T1000 (cell line): ENCODE measurements at places on chromosomes 3 and 15.
A peak's percentile ranks its signal among the peaks of the same experiment; 100 is the strongest.

DNA sequence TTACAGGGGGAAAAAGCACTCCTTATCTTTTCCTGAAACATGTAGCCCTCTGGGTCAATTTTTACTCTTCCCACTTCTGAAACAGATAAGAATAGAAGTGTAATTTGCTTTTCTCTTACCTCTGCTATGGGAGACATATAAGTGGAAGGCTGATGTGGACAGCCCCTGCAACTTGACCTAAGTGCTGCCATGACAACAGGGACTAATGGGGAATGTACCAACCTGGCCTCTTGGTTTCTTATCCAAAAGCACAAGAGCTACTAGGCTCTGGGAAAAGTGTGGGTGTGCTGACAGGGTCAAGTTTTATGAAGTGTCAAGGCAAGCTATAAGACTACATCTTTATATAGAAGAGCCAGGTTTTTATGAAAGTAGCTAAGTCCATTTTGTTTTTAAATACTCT is 1246.5 kb downstream of the OTOL1 start:
- DNase-seq: no peak

GRCh38 chr15:75347222-75348033 is 589 bp downstream of the NEIL1 start:
- no peak for DNase-seq

- no peak for DNase-seq
Observed at GRCh38 chr3:151905647-151906046, 32.2 kb downstream of the SUCNR1 start.

DNA sequence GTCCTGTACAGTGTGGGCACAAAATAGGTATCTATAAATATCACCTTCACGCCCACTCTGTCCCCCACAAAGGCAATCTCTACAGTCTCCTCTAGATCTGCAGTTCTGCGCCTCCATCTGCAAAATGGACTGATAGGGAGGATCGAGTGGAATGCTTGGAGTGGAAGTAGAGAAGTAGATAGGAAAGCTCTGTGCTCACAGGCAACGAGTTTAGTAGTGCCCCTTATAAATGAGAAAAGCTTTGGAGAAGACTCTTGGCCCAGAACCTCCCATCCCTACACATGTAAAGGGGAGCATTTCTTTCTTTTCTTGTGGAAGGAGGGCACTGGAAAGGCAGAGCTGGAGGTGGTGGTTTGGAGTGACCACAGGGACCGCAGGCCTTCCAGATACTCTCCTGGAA is 88.5 kb downstream of the ZNF621 start:
- no peak for DNase-seq

- DNase-seq: no peak
Observed at GRCh38 chr15:80679804-80680175, 15.3 kb upstream of the ABHD17C start.

DNA sequence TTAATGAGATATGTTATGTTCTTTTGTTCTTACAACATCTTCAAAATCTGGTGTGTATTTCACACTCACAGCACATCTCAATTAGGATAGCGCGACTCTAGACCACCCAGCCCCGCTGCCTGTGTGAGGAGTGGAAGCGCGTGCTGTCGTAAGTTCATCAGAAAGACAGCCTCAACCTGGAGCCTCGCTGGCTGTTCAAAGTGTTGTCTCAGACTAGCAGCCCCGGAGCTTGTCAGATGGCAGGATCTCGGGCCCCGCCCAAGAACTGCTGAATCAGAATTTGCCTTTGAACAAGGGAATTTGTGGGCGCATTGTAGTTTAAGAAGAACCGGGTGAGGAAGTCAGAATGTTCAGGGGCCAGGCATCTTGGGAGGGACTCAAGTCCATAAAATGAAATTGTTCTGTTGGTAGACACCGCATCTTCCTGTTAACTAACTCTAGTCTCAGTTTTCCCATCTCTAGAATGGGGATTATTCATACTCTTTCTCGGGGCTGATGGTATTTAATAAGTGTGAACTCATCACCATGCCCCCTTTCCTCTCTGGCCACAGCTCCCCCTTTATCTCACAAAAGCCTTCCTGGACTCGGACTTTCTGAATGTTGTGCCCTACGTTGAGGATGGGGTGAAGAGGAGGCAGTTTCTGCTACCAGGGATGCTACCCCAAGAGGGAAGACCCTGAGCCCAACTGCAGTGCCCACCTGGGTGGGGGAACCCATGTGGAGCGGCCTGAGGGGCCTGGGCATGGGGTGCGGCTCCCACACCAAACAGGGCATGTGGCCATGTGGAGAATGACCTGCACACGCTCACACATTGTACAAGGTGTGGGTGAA is 40.4 kb downstream of the BHLHE40 start:
- no peak for DNase-seq

DNA sequence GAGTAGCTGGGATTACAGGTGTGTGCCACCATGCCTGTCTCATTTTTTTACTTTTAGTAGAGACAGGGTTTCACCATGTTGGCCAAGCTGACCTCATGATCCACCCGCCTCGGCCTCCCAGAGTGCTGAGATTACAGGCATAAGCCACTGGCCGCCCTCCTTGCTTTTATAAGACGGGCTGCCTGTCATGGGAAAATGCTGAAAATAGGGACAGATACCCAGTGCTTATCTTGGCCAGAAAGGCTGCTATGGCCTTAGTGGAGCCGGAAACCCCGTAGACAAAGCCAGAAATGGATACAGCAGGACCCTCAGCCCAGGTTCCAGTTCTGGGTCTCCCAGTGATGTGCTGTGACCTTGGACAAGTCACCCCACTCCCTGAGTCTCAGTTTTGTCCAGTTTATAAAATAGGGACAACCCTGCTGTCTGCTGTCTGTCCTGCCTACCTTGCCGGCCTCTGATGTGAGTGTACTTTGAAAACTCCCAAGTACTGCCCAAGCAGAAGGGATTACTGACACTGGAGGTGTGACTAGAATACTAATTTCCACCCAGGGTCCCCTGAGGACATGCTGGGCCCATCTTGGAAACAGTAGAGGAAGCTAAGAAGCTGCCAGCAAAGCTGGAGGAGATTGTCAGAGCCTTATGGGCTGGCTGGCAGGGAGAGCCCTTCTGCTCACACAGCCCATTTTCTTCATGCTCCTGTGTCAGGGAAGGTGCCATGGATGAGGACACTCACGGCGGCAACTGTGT is 59.6 kb downstream of the BDH1 start:
- no peak for DNase-seq

DNA sequence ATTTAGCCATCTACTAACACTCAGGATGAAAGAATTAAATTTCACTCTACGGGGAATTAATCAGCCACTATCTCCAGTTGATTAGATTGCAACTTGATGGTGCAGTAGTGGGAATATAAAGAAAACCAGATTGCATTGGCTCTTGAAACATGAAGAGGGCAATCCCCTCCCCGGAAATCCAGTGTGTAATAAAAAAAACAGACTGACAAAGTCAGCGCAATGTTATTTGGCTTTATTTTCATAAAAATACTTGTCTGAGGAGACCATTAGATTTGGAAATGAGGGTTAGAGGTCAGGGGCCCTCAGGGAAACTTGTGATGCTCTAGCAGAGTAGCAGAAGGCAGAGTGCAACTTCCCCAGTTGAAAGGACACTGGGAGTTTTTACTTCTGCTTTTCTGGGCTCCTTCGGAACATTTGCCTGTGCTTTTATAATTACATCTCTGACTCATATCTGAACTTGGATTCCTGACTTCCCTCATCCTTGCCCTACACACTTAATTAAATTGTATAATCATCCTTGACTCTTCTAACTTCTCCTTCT is 326.8 kb downstream of the TUSC7 start:
- peak; percentile 55 for DNase-seq

GRCh38 chr15:70034141-70034540 is 63.6 kb downstream of the TLE3 start:
- no peak for DNase-seq

DNA sequence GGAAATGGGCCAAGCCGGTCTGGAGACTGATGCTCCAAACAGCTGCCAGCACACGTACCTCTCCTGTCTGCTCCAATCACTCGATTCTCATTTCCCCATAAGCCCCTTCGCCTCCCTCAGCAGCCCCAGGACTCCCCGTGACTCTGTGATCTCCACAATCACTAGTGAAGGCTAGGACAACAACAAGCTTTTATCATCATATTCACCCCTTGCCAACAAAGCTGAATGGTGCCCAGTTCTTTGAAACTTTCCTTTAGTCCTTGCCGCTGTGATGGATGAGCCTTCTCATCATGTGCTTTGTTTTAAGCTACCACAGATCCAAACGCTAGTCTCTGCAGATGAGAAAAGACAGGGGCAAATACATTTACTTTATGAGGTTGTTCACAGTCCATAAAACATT is 242.0 kb downstream of the SV2B start:
- DNase-seq: no peak

DNA sequence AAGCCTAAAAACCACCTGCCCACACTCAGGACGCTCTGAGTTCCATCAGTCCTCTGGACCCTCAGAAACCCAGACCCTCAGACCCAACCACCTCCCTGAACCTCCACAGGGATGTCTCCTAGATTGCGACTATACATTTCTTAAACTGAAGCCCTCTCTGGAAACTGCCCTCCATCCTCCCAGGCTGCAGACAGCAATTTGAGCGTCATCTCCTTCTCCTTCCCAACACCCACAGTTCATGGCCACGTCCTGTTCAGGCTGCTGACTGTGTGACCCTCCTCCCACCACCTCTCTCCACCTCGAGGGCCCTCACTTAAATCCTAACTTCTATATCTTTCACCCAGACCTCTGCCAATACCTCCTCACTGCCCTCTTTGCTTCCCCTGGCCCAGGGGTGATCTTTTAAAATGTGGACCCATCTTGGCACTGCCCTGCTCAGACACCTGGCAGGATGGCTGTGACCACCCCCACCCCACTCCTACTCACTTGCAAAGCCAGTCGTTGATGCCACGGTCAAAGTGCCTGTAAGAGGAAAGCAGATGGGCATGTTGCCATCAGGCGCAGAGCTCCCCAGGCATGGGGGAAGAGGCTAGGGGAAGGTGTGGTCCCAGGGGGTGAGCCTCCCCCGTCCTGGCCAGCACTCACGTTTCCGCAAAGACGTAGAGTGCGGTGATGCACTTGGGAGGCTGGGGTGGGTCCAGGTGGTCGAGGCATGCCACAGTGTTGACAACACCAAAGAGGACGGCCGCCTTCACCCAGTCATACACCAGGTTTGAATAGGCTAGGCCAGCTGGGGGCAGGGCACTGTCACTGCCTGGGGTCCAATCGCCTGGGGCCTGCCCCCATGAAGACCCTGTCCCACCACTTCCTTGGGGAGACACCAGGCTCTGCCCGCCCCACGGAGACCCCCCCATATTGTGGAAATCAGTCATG is 6.0 kb downstream of the HHATL start:
- no peak for DNase-seq

DNA sequence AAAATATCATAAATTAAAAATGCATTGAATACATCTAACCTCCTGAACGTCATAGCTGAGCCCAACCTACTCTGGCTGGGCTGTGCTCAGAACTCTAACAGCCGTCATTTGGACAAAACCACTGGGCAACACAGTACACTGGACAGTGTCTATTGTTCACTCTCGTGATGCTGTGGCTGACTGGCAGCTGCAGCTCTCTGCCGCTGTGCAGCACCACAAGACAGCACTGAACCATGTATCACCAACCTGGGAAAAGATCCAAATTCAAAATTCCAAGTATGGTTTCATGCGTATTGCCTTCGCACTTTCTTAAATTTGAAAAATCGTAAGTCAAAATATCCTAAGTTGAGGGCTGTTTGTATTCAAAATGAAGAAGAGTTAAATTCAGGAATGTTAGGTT is 145.1 kb upstream of the CNTN4 start:
- DNase-seq: no peak

GRCh38 chr3:185900228-185900627 is 37.6 kb downstream of the TRA2B start:
- DNase-seq: peak; percentile 86

GRCh38 chr15:88606070-88606794 is 14.9 kb upstream of the AEN start:
- no peak for DNase-seq

GRCh38 chr3:147733217-147733616 is 324.1 kb downstream of the ZIC1 start:
- DNase-seq: no peak

GRCh38 chr15:100353449-100353848 is 11.7 kb upstream of the ADAMTS17 start:
- DNase-seq: no peak

DNA sequence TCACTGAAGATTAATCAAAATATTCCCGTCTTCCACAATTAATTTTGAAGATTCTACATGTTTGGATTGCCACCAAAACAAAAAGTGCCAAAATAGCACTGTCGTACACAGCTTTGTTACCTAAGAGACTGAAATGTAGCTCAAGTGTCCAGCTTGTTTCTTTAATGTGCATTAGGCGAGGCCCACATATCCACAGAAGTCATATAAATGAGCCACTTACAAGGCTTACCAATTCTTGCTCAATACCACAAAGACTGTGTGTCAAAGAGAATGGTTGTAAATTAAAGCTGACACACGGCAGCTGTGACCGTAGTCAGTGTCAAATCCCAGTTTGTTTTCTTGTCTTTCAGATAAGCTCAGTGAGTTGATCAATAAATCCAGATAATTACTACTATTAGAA is 639.4 kb upstream of the TBL1XR1 start:
- no peak for DNase-seq
